Stimulated activated naive CD8-positive, alpha-beta T cell treated with anti-CD3 and anti-CD28 coated beads, Interleukin-15, Interleukin-2, amounts not matched to agents 100 U/mL and 50 U/mL, for 24 hours (primary cell): ENCODE measurements at places on chromosomes 1 and 21.

- no peak for DNase-seq
Observed at GRCh38 chr1:209106237-209106741, 477.2 kb upstream of the CAMK1G start.

DNA sequence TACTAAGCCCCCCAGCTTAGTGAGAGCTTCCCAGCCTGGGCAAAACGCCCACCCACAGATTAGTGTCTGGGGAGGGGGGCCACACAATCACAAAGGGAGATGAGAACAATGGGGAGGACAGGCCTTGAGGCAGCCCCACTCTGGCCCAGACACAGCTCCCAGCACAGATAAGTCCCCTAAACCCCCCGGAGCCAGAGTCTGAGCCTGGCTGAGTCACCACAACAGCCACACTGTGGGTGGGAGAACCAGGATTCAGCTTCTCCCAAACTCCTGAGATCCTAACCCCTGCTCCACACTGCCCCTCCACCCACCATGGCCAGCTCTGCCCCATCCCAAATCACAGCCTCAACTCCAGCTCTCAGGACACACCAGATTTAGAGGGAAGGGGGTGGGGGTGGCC, 4.2 kb downstream of the NECTIN4 start:
- DNase-seq = no peak

GRCh38 chr1:1302951-1303509, 4.7 kb downstream of the ACAP3 start:
- no peak for DNase-seq

- no peak for DNase-seq
Observed at GRCh38 chr21:28729887-28730286, 262.8 kb downstream of the LTN1 start.

GRCh38 chr1:182092336-182092735, 30.8 kb upstream of the ZNF648 start:
- DNase-seq = no peak
